ENCODE measurements at places on chromosomes 11 and 22.

DNA sequence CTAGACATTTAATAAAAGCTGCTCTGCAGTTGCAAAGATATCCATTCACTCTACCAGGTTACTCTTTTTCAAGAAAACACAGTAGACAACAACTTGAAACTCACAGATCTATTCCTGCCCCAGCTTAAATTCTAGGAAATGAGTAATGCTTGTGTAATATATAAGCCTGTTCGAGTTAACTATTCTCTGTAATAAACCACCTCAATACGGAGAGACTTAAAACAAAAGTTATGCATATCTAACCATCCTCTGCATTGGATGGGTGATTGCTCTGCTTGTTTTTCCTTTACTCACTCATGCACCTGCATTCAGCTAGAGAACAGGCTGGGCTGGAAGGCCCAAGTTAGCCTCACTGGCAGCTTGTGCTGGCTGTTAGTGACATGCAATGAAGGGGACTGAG, 13.3 kb downstream of the LRRC4C start:
- no peak for DNase-seq

DNA sequence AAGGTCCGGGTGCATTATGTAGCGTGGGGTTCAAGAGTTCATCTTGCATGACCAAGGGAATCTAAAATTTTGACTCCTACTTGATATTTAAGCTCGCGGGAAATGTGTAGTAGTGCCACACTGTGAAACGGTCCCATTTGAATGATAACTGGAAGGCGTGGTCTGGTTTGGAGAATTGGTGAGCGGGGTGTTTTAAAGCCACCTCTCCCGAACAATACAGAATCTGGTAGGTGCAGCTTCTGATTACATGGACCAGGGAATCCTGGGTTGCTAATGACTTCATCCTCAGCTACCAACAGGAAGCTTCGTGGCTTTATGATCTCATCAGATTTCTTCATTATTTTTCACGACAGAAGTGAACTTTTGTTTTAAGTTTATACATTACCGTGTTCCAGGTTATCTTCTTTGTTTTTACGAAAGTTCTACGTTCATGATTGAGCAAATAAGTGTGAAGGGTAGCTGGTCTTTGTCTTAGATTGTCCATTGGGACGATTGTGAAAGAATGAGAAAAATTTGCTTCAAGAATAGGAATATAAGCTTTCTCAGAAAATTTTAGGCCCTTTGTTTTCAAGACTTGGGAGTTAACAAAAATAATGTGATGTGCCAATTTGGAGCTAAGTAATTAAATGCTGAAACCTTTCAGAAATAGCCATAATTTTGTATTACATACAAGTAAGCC, 1.7 kb downstream of the QSER1 start:
- peak; percentile 87 for DNase-seq

GRCh38 chr11:83816572-83817187, 530.5 kb upstream of the CCDC90B start:
- peak; percentile 31 for DNase-seq

- no peak for DNase-seq
These were observed 37.0 kb downstream of the MUC2 start for GRCh38 chr11:1111545-1112212.

DNA sequence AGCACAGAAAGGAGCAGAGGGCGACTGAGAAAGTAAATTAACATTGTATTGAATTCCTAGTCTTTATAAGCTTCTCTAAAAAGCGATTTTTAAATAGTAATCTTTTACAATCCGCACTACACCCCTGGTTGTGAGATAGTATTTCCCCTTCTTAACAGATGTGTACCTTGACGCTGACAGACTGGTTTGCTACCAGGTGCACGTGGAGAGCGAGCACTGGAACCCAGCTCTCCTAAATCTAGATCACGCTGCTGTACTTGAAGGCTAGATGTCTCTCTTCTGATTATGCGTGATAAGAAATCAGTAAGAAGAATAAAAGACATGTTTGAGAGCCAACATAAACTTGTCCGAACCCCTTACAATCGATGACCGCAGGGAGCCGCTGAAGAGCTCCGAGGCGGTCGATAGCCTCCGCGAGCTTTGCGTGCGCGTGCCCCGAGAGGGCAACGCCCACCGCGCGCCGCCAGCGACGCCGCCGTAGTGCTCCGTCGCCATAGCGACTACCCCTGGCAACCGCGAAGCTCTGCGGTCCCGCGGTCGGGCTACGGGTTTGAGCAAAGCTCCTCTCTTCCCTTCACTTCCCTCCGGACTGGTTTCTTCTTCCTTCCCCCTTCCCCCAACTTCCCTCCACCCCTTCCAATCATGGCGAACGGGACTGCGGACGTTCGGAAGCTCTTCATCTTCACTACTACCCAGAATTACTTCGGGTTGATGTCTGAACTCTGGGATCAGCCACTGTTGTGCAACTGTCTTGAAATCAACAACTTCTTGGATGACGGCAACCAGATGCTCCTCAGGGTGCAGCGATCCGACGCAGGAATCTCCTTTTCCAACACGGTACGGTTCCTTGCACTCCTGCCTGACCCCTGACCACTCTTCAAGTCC, at the start of gene DYNC2H1:
Gene DYNC2H1, plus strand, starts transcription at position 494 of the 885 bp plus-strand sequence. Its CDS starts 149 bp downstream, at position 643.
- peak; percentile 90 for DNase-seq

DNA sequence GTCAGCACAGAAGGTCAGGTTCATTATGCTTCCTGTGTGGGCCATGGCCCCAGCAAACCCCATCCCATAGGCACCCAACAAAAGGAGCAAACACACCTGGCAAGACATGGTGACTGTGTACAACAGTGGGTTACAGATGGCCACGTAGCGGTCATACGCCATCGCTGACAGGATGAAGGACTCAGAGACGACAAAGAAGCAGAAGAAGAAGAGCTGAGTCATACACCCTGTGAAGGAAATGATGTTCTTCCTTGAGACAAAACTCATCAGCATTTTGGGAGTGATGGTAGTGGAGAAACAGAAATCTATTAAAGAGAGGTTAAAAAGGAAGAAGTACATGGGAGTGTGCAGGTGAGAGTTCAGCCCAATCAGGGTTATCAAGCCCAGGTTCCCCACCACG, 309 bp downstream of the OR8B12 start:
- DNase-seq = no peak

DNA sequence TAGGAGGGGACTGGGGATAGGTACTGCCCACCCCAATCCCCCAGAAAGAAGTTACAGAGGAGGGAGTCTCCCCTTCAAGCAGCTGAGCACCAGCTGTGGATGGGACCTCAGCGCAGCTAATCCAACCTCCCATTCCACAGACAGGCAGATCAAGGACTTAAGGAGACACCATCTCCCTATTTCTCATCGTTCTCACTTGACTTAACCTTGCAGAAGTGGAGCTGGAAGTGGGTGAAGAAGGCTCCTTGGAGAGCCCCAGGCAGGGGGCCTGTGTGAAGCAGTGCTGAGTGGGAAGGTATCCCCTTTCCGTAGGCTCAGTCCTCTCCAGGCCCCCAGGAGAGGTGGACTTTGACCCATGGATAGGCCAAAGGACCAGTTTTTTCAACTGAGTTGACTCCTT, 27.3 kb downstream of the USP35 start:
- DNase-seq = no peak

GRCh38 chr11:8203414-8203715, 34.5 kb upstream of the RIC3 start:
- DNase-seq = no peak

DNA sequence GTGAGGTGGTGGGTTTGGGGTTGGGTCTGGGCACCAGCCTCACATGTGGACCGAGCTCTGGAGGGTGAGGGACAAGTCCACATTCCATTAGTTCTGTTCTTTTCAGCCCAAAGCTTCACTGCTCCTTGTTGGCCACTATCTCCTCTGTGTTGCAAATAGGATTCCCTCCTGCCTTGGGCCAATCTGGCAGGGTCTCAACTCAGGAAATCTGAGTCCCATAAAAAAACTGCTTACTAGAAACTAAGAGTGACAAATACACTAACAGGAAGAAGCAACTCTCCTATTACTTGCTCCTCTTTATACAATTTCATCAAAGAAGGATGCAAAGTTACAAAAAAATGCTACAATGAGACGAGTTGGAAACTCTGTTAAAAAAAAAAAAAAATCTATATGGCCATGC, 66.2 kb upstream of the CSNK1E start:
- no peak for DNase-seq

DNA sequence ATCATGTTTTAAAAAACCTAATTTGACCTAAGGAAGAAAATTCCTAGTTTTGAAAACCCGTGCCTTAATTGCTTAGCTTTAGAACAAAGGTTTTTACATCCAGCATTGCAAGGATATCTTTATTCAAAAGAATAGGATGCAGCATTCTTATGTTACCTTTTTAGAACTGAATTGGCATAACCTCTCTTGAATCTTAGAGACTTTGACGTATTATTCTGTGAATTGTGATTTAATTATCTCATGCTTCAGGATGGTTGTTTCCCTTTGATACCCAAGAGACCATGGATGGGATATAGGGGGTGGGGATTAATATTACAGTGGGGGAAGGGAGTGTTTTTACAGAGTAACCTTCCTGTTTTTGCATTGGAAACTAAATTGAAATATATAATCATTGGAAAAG, 49.4 kb downstream of the ARHGEF12 start:
- DNase-seq = no peak

GRCh38 chr22:26461188-26461810, 22.3 kb downstream of the HPS4 start:
- peak; percentile 20 for DNase-seq

GRCh38 chr11:58629857-58630256, 7.4 kb downstream of the CNTF start:
- DNase-seq = peak; percentile 54

DNA sequence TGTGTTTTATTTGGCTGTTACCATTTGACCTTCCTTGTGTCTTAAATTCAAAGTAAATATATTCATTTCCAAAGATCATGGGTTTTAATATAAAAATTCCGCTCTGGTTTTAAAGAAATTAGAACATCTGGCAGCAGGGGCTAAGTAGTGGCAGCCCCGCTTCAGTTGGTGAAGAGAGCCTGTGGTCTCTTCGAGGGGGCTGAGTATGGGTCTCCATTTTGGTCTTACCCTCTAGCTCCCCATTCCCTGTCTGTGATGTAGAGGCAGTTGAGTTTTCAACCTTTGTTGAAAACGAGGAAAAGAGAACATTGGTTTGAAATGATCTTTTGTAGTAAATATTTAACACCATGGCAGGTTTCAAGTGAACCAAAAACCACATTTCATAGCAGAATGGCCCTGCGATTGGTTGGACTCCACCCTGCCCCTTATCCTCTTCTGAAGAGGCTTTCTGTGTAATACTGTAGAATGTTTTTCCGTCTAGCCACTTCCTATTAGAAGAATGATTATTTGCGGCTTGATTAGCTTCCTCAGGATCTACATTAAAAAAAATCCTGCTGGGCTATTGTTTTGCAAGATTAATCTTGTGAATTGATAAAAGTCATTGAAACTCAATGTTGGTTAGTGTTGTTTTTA, 17.7 kb downstream of the APLP2 start:
- no peak for DNase-seq

GRCh38 chr11:125073616-125074483, 10.7 kb downstream of the SLC37A2 start:
- no peak for DNase-seq

DNA sequence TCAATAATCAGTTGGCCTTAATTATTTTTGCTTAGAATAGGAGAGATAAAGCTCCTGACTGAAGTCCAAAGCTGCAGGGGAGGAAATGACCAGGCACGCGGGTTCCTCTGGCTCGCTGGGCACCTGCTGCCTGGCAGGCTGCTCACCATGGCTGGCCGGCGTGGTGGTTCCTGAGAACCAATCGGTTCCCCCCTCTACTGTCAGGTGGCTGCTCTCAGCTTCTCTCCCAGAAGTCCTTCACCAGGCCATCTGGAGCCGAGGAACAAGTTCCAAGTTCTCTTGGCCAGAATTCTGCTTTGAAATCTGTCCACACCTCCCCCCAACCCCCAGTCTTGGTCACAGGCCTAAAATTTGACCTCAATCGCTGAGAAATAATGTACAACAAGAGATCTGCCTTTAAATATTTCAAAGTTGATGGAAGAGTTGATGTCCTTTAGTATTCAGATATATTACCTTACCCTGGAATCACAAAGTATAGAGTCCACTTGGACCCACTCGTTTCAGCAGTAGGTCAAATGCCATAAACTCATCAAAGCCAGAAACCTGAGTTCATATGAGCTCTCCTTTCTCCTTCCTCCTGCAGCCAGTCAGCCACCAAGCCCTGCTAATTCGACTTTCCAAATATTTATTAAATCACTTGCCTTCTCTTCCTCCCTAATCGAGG, 25.2 kb downstream of the EXPH5 start:
- DNase-seq = no peak

- DNase-seq = no peak
These were observed 911 bp downstream of the EMID1 start for GRCh38 chr22:29206372-29207242.

DNA sequence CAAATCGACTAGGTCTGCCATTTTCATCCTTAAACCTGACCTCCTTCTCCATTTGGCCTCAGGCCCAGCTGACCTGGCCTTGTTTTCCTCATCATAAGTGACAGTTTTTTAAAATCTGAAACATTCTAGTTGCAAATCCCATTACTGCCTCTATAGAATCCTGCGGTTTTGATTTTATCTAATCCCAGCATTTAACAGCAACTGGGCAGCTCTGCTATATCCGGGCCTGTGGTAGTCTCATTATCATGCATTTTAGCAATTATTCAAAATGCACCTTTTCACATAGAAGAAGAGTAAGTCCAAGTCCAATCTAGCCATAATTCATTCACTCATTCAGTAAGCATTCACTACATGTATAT, 28.6 kb upstream of the BIRC3 start:
- DNase-seq = no peak

GRCh38 chr11:73091521-73092305, 50.4 kb downstream of the FCHSD2 start:
- DNase-seq = no peak

DNA sequence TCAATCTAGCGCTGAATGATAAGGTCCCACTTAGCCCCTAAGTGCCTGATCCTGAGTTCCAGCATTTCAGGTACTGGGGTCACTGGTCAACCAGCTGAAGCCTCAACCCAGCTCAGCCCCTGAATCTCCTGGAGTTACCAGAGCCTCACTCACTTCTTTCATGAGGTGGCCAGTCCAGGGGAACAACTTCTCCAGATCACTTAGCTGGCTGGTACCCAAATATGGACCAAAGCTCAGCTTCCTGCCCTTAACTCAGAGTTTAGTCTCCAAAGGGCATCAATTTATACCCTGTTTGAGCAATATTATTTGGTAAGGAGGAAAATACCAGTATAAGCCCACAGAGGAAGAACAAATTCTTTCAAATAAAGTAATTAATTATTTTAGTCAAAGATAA, 105.6 kb downstream of the SLC1A2 start:
- DNase-seq = no peak

GRCh38 chr11:122832721-122833470, 5.4 kb upstream of the CRTAM start:
- DNase-seq = no peak

GRCh38 chr11:42412590-42412989, 899.2 kb upstream of the API5 start:
- DNase-seq = no peak

DNA sequence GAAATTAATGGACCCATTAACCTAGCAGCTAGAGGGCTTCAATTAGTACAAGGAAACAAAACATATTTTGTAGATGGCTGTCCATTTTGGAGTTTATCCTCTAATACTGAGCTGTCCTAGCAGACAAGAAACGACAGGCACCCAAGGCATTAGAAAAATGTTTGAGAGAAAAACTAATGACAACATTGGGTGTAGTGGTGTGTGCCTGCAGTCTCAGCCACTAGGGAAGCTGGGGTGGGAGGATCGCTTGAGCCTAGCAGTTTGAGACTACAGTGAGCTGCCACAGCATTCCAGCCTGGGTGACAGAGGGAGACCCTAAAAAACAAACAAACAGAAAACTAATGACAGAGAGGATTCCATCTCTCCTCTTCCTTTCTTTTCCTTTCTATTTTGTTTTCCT, 1.5 kb downstream of the A4GALT start:
- peak; percentile 25 for DNase-seq

- DNase-seq = no peak
These were observed 2.8 kb downstream of the OSM start for GRCh38 chr22:30263883-30264282.

GRCh38 chr11:3016861-3017260, 24.7 kb upstream of the NAP1L4 start:
- DNase-seq = no peak

Data from HFFc6 (cell line).